ENCODE measurements at places on chromosomes 11 and 22. TPM values are rescaled to one million over a fixed set of nuclear protein-coding genes. Genes with fewer than 3 reads are reported as not detected.

RASGRP2 gene
- total RNA-seq: 12.1 TPM

GAL gene
- total RNA-seq: 1.9 TPM

GSTT2B gene
- not detected for total RNA-seq

PARVG gene
- total RNA-seq: 1.00 TPM

NAALAD2 gene
- total RNA-seq: 0.55 TPM

OR52I1 gene
- total RNA-seq: not detected

UCP3 gene
- total RNA-seq: 1.3 TPM

KCNJ1 gene
- not detected for total RNA-seq

NTM gene
- 2.1 TPM for total RNA-seq

FOXRED2 gene
- total RNA-seq: 0.37 TPM

DNA sequence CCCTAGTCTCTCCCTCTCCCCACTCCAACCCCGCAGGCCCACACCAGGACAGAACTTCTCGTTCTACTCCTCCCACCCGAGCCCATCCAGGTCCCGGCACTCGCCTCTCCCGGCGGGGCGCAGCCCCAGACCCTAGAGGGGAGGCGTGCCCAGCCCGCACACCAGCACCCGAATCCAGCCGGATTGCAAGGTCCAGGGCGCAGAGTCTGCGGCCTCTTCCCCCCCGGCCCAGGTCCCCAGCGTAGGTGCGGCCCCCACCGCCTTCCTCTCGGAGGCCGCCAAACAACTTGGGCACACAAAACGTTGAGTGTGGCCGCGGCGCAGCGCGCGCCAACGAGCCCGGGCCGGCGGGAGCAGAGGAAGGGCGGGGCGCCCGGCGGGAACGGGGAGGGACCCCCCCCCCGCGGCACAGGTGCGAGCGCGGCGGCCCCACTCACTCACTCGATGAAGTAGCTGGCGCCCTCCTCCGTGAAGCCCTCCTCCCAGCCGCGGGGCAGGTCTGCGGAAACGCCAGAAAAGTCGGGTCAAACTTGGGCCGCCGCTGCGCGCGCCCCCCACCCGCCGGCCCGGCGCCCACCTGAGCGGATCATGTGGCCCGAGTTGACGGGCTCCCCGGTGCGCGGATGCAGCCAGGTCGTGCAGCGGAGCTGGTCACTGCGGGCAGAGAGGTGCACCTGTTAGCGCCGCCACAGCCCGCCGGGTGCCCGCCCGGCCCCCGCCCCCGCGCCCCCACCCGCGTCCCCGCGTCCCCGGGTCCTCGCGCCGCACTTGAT lies 480 bp downstream of the PLEKHA7 start:
- peaks cover 13% of the 10 kb centered on the region for H3K27me3 ChIP-seq
- H3K36me3 ChIP-seq: no peaks in the 10 kb centered on the region
- H3K4me1 ChIP-seq: peaks cover 13% of the 10 kb centered on the region
- peak; percentile 56 for DNase-seq
- H3K4me3 ChIP-seq: peak overlapping the region; percentile 66

DNA sequence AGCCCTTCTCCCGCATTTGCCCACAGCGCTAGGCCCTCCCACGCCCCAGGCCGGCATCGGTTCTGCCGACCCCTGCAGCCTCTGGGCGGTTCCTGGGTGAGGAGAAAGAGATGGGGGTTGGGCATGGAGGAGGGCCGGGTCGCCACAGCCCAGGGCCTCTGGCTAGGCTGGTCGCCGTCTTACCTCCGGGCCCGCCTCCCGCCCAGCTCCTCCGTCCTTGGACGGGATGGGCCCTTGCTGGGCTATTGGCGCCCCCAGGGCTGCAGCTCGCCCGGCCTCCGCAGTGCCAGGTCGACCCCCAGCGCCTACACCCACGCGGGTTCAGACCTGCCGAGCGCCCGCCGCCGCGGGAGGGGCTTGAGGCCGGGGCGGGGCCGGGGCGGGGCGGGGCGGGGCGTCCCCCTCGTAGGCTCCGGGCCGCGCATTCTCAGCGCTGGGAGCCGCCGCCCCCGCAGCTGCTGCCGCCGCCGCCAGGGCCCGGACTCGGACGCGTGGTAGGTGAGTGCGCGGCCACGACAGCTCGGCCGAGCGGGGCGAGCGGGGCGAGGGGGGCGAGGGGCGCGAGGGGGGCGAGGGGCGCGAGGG lies at the start of gene CD151:
Gene CD151, plus strand, starts transcription at position 424 of the 585 bp plus-strand sequence. CDS start 3,118 bp downstream, outside the sequence.
- peak; percentile 76 for DNase-seq
- H3K4me1 ChIP-seq: peaks cover 63% of the 10 kb centered on the region
- peak within 1 kb of the TSS; percentile 92 for H3K27ac ChIP-seq
- H3K27me3 ChIP-seq: peaks cover 44% of the 10 kb centered on the region
- H3K36me3 ChIP-seq: no peaks in the 10 kb centered on the region

DNA sequence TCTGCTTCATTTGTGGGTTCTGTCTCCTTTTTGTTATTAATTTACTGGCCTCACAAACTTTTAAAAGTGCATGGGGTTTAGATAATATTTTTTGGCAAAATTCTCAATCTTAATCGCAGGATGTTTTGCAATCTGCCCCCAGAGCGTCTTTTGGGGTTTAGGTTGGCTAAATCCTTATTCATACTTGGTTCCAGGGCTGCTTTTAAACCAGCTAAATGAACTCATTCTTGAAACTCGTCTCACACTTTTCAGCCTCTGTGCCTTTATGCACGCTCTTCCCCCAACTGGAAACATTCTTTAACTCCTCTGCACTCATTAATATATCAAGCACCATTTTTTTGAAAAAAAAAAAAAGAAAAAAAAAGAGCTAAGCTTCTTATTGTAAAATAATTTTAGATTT lies 131.7 kb downstream of the KIF18A start:
- H3K4me1 ChIP-seq: no peaks in the 10 kb centered on the region
- H3K27me3 ChIP-seq: no peaks in the 10 kb centered on the region
- no peak for DNase-seq

GRCh38 chr11:132718711-132719671 lies 813.3 kb downstream of the OPCML start:
- no peak overlapping the region for H3K4me3 ChIP-seq
- H3K27ac ChIP-seq: no peak overlapping the region
- H3K36me3 ChIP-seq: no peaks in the 10 kb centered on the region
- no peaks in the 10 kb centered on the region for H3K4me1 ChIP-seq
- DNase-seq: peak; percentile 27

- peaks cover 26% of the 10 kb centered on the region for H3K36me3 ChIP-seq
- H3K4me3 ChIP-seq: no peak overlapping the region
- no peak for DNase-seq
- no peak overlapping the region for H3K27ac ChIP-seq
These were observed 29.6 kb downstream of the SNX19 start for GRCh38 chr11:130886704-130887103.

GRCh38 chr11:95968585-95968984 lies 44.7 kb upstream of the MTMR2 start:
- H3K27ac ChIP-seq: no peak overlapping the region
- no peaks in the 10 kb centered on the region for H3K27me3 ChIP-seq
- DNase-seq: no peak
- no peak overlapping the region for H3K4me3 ChIP-seq

GRCh38 chr11:18229501-18229900 lies 7.1 kb downstream of the SAA4 start:
- H3K27me3 ChIP-seq: no peaks in the 10 kb centered on the region
- H3K4me1 ChIP-seq: no peaks in the 10 kb centered on the region

GRCh38 chr22:29155966-29156365 lies 49.7 kb upstream of the EMID1 start:
- no peak for DNase-seq
- H3K27me3 ChIP-seq: no peaks in the 10 kb centered on the region
- H3K36me3 ChIP-seq: no peaks in the 10 kb centered on the region
- peaks cover 38% of the 10 kb centered on the region for H3K4me1 ChIP-seq
- no peak overlapping the region for H3K4me3 ChIP-seq

DNA sequence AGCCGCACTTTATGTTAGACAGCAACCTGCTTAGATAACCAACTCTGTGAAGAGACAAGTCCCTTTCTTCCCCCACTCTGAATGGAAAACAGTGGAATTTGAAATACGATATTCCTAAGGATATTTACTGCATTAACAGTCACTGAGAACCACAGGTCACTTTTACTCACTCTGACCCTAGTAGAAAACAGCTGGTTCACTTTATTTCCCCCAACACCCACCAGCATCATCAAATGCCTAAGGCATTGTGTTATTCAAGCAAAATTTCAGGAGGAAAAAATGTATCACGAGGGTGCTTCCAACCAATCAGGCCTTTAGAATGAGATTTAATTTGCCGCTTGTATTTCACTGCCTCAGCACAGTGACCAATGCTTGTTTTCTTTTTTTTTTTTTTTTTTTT lies 1134.1 kb upstream of the CCDC90B start:
- H3K4me3 ChIP-seq: no peak overlapping the region
- DNase-seq: no peak
- no peaks in the 10 kb centered on the region for H3K36me3 ChIP-seq
- H3K27ac ChIP-seq: no peak overlapping the region
- H3K27me3 ChIP-seq: no peaks in the 10 kb centered on the region
- H3K4me1 ChIP-seq: no peaks in the 10 kb centered on the region

DNA sequence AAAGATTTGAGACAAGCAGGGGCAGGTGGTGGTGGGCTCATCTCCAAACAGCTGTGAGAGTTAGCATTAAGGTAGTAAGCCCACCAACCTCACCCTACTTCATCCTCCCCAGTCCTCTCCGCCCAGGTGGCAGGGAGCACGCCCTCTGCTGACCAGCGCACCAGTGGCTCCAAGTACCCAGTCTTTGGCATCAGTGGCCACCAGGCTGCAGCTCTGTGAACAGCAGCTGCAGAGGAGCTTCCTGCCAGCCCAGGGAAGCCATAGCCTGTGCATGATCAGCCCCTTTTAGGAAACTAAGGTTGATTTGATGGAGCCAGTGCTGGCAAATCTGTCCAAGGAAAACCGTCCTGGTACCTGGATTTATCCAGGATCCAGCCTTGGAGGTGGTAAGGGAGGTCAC lies 21.7 kb downstream of the CAVIN3 start:
- H3K27ac ChIP-seq: no peak overlapping the region
- peak; percentile 29 for DNase-seq
- H3K27me3 ChIP-seq: no peaks in the 10 kb centered on the region
- H3K4me1 ChIP-seq: no peaks in the 10 kb centered on the region
- no peaks in the 10 kb centered on the region for H3K36me3 ChIP-seq

DNA sequence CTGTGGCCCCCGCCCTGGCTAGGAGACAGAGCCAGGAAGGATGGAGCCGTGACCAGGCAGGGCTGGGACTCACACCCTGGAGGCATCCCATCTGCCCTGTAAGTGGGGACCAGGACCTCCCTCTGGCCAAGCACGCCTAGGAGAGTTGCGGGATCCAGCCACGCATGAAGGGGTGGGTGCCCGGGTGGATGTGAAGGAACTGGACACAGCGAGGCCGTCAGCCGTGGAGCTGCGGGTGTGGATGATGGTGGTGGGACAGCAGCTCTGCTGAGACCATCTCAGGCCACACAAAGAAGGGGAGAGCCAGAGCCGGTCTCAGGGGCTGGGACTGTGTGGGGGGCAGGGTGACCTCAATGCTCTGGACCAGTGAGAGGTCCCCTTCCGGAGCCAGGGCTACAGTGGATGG lies 746.4 kb downstream of the BRD1 start:
- no peak for DNase-seq
- H3K27ac ChIP-seq: no peak overlapping the region
- no peak overlapping the region for H3K4me3 ChIP-seq
- H3K36me3 ChIP-seq: no peaks in the 10 kb centered on the region

- H3K27ac ChIP-seq: no peak overlapping the region
- H3K27me3 ChIP-seq: no peaks in the 10 kb centered on the region
- DNase-seq: no peak
- no peaks in the 10 kb centered on the region for H3K4me1 ChIP-seq
These were observed 64.4 kb downstream of the GRAMD1B start for GRCh38 chr11:123494195-123495050.

- no peak overlapping the region for H3K27ac ChIP-seq
- no peak for DNase-seq
- no peak overlapping the region for H3K4me3 ChIP-seq
- H3K4me1 ChIP-seq: no peaks in the 10 kb centered on the region
These were observed 41.7 kb upstream of the FGF3 start for GRCh38 chr11:69860796-69861445.

- peak; percentile 20 for DNase-seq
- no peak overlapping the region for H3K27ac ChIP-seq
- no peaks in the 10 kb centered on the region for H3K27me3 ChIP-seq
- peaks cover 6% of the 10 kb centered on the region for H3K4me1 ChIP-seq
These were observed 76.9 kb upstream of the CTSC start for GRCh38 chr11:88414385-88414861.

DNA sequence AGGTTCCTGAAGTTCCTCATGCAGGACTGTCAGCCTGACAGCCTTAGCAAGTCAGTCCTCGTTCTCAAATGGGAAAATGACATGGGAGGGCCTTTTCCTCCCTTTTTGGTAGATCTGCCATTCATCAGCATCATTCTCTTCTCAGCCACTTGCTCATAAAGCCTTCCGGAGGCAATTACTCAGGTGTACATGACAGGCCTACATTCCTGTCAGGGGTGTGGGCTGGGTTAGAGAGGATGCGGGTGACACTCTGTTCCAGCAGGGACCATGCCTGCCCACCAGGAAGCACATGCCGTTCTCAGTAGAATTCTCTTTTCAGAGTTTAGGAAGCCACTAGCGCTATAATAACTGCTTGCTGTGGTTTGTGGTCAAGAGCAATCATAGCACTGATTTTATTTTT lies 24.2 kb upstream of the ANKK1 start:
- H3K36me3 ChIP-seq: no peaks in the 10 kb centered on the region
- no peak overlapping the region for H3K4me3 ChIP-seq
- H3K4me1 ChIP-seq: no peaks in the 10 kb centered on the region

GRCh38 chr11:75182664-75183063 lies 31.8 kb downstream of the SLCO2B1 start:
- no peak overlapping the region for H3K4me3 ChIP-seq
- no peak for DNase-seq
- no peak overlapping the region for H3K27ac ChIP-seq
- no peaks in the 10 kb centered on the region for H3K27me3 ChIP-seq

GRCh38 chr11:22169833-22170232 lies 23.1 kb upstream of the ANO5 start:
- H3K27me3 ChIP-seq: no peaks in the 10 kb centered on the region
- no peaks in the 10 kb centered on the region for H3K36me3 ChIP-seq
- H3K4me1 ChIP-seq: peaks cover 7% of the 10 kb centered on the region
- no peak overlapping the region for H3K4me3 ChIP-seq
- no peak overlapping the region for H3K27ac ChIP-seq

- no peak overlapping the region for H3K27ac ChIP-seq
- H3K4me3 ChIP-seq: no peak overlapping the region
- no peak for DNase-seq
- no peaks in the 10 kb centered on the region for H3K4me1 ChIP-seq
These were observed 13.8 kb upstream of the MTFP1 start for GRCh38 chr22:30411780-30412179.

DNA sequence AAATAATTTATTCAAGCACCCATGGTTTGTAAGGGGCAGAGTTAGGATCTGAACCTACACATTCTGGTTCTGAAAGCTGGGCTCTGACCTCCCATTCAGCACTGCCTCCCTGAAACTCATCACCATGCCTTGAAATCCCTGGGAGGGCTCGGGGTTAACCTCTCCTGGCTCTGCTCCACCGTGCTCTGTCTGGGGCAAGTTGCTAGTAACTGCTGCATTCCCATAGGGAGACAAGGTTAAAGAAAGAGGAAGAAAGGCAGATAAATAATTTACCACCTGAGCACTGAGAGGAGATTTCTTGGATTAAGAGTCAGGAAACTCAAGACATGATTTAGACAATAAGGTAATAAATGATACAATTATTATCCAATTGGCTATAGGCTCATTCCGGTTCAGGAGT lies 199.3 kb downstream of the KIF18A start:
- H3K4me1 ChIP-seq: no peaks in the 10 kb centered on the region
- DNase-seq: no peak
- H3K27ac ChIP-seq: no peak overlapping the region
- H3K36me3 ChIP-seq: no peaks in the 10 kb centered on the region
- no peak overlapping the region for H3K4me3 ChIP-seq

All from transverse colon (tissue), 4 donors.